ENCODE measurements at places on chromosomes 5 and 9.

- no peak for DNase-seq
These were observed 42.9 kb downstream of the LRRTM2 start for GRCh38 chr5:138832218-138832617.

GRCh38 chr9:121658166-121658565 lies 6.7 kb downstream of the DAB2IP start:
- DNase-seq = no peak

DNA sequence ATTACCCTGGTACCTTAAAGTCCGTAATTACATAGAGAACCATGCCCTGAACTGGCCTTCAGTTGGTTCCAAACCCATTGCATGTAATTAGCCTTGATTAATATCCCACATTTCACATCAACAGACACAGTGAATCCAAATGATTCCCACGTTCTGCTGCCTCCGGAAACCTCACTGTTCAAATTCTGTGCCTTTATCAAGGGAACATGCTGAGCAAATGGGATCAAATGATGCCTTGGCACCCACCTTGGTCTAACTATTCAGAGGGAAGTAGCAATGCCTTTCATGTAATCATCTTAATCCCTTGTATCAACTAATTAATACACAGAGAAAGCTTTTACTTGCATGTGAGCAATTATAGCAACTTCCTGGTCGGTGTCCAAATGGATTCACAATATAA lies 100.6 kb downstream of the EFNA5 start:
- DNase-seq = no peak

DNA sequence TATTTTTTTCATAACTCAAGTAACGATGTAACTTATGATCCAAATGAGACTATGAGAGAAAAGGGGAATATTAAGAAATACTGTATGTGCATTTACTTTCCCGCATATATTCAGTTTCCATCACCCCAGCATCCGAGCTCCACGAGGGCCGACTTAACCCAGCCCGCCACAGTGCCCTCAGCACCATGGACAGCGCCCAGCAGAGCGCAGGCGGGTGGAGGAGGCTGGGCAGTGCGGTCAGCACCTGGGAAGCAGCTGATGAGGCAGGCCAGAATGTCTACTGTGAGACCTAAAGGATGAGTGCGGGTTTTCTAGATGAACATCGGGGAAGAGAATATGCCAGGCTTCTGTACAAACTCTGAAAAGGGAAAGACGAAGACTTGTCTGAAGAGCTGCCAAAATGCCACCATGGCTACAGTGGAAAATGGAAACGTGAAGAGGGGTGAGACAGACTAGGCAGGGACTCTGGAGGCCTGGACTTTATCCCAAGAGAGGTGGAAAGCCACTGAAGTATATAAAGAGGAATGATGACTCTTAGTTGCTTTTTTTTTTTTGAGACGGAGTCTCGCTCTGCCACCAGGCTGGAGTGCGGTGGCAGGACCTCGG lies 34.5 kb upstream of the MED27 start:
- no peak for DNase-seq

GRCh38 chr5:134227259-134227658 lies 1.4 kb upstream of the PPP2CA start:
- DNase-seq = no peak

GRCh38 chr5:116799401-116799800 lies 224.8 kb upstream of the SEMA6A start:
- DNase-seq = no peak

DNA sequence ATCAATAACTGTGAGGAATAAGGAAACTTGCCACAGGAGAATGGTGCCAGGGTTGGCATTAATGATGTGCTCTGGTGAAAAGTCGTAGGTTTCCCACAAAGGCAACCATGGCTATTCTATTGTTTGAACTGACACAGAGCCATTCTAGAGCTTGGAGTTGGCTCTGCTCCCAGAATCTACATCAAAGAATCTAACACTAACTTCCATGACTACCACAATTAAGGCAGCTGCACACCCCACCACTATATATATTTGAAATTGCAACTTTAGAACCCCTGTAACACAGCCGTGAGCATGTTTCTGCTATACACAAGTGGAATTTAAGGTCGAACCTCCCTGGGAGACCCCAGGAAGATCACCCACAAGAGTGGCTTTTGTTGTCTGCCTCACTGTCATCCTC lies 89.7 kb upstream of the CCDC152 start:
- no peak for DNase-seq

Data from stimulated activated CD8-positive, alpha-beta memory T cell treated with anti-CD3 and anti-CD28 coated beads, Interleukin-15, amount 100 ng/mL, for 4 hours (primary cell).